ENCODE measurements at places on chromosomes 2 and 18.

DNA sequence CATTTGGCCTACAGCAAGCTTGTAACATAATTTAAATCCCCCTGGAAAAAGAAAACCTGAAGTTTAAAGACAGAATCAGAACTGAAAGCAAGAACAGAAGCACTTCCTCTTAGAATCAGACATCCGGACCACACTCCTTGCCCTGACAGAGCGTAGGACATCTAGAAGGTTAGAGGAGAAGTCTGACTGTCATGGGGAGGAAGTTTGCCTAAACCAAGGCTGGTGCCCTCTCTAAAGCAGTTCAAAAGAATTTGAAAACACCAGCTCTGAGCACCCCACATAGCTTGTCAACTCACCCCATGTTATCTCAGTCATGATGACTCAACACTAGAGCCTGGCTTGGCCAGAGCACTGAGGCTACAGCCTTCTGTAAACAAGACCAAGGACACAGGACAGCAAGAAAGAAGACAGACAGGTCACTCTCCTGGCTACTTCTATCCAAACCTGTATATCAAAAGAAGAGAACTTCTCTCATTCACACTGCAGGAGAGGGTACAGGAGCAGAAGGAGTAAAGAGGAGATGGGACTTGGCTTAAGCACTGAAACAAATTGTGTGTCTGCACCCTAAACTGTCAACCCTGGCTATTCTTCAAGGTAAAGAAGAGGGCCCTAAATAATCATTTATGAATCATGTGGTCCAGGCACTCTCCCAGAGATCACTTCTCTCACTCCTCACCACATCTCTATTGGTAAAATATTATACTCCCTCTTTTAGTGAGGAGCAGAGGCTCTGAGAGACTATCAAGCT, 198.6 kb downstream of the MEMO1 start:
- peaks cover 3% of the 10 kb centered on the region for H3K27me3 ChIP-seq
- H3K27ac ChIP-seq = no peak overlapping the region
- no peak for DNase-seq
- H3K4me1 ChIP-seq = no peaks in the 10 kb centered on the region

GRCh38 chr2:202858601-202859000, 13.0 kb downstream of the ICA1L start:
- no peaks in the 10 kb centered on the region for H3K27me3 ChIP-seq
- DNase-seq = no peak
- H3K36me3 ChIP-seq = no peaks in the 10 kb centered on the region
- no peaks in the 10 kb centered on the region for H3K4me1 ChIP-seq
- no peak overlapping the region for H3K27ac ChIP-seq

GRCh38 chr2:130837811-130838565, 1.3 kb downstream of the ARHGEF4 start:
- H3K4me1 ChIP-seq = peaks cover 6% of the 10 kb centered on the region
- DNase-seq = no peak
- no peak overlapping the region for H3K27ac ChIP-seq
- H3K4me3 ChIP-seq = peak overlapping the region; percentile 28
- H3K36me3 ChIP-seq = no peaks in the 10 kb centered on the region

DNA sequence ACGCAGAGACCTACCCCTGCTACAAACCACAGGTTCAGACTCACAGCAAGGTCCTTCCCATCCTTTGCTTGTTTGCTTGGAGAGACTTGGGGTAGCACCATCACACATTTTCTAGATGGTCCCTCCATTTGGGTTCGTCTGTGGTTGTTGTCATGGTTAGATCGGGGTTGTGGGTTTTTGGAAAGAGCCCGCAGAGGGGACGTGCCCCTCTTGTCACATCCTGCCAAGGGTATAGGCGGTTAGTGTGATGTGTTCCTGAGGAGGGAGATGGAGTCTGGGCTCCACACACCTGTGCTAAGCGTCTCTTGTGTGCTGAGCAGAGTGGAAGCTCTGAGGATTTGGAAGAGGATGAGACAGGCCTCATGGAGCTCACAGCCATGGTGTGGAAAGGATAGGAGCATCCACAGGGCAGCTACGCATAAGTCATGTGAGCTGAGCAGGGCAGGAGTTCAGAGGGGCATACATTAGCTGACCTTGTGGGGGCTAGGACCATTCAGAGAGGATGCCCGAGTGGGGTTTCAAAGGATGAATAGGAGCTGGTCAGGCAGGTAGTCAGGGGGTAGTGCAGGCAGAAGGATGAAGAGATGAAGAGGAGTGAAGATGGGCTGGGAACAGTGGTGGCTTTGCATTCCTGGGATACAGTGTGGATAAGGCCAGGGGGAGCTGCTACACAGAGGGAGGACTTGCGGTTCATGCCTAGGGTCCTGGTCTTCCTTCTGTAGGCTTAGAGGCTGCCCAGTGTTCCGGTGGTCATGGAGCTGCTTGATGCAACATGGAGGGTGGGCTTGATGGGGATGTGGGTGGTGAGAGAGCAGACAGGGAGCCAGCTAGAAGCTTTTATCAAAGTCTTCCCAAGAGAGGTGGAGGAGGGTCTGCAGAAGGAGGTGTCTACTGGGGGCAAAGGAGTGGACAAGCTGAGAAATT, 62.9 kb downstream of the ACKR3 start:
- H3K36me3 ChIP-seq = no peaks in the 10 kb centered on the region
- peak; percentile 49 for DNase-seq
- peak overlapping the region; percentile 21 for H3K27ac ChIP-seq
- no peak overlapping the region for H3K4me3 ChIP-seq
- peaks cover 8% of the 10 kb centered on the region for H3K27me3 ChIP-seq

DNA sequence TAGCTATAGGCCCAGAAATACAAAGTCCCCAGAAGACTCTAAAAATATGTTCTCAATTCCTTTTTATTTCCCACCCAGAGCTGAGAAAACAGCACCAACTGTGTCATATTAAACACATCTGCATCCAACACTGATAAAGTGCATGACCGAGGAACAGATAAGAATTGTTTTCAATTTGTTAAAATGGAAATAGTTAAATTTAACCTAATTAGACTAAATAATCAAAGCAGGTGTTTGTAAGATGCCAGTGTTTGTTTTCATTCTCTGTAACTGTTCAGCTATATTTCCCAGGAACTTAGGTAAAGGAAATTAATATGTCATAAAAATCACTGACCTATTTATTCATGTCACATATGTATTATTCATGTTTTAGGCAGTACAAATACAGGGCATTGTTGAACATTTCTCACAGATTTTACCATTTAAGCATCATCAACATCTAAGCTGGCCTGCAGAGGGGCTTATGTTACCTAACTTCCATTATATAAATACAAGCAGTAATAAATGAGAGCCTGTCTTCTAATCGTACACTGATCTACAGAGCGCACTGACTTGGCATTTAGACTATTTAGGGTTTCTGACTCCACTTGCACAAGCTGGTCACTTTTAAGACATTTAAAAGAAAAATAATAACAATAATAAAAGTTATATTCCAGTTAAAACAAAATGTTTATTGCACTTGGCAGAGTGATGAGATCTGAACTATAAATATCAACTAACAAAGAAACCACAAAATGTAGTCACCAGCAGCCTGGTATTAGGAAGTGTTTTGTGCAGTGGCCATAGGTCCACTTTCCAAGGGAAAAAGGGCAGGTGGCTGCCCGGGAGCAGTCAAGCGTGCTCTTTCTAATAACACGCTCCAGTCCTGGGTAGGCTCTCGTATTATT, 86.6 kb upstream of the ZFP36L2 start:
- no peaks in the 10 kb centered on the region for H3K27me3 ChIP-seq
- peaks cover 41% of the 10 kb centered on the region for H3K4me1 ChIP-seq
- peak overlapping the region; percentile 1 for H3K27ac ChIP-seq
- H3K4me3 ChIP-seq = no peak overlapping the region
- H3K36me3 ChIP-seq = peaks cover 12% of the 10 kb centered on the region
